ENCODE measurements at places on chromosomes 16 and 17. TPM values are rescaled to one million over a fixed set of nuclear protein-coding genes. Genes with fewer than 3 reads are reported as not detected.

DNA sequence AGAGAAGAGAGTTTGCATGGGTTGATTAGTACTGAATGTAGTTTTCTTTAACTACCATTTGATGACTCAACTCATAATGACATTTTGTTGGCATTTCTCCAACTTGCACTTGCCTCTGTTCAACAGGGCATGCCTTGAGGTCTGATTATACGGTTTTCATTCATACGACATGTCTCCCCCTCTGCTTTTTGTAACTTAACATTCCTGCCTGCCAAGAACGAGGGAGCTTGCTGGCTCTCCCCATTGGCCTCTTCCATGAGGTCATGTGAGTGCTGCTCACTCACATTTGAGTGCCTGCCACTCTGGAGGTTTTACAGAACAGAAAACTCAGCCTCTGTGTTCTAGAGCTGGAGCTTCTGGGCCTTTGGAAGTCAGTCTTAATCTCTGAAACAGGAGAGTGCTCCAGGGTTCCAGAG is 19.7 kb downstream of the MAP2K6 start:
- no peak overlapping the region for H3K4me3 ChIP-seq
- H3K27ac ChIP-seq: no peak overlapping the region
- peaks cover 4% of the 10 kb centered on the region for H3K36me3 ChIP-seq
- no peak for DNase-seq
- H3K27me3 ChIP-seq: no peaks in the 10 kb centered on the region

- no peak overlapping the region for H3K4me3 ChIP-seq
- no peaks in the 10 kb centered on the region for H3K27me3 ChIP-seq
- H3K36me3 ChIP-seq: no peaks in the 10 kb centered on the region
- DNase-seq: no peak
- H3K4me1 ChIP-seq: peaks cover 41% of the 10 kb centered on the region
- peak overlapping the region; percentile 27 for H3K27ac ChIP-seq
Observed at GRCh38 chr17:40179923-40180659, 2.8 kb downstream of the RAPGEFL1 start.

DNA sequence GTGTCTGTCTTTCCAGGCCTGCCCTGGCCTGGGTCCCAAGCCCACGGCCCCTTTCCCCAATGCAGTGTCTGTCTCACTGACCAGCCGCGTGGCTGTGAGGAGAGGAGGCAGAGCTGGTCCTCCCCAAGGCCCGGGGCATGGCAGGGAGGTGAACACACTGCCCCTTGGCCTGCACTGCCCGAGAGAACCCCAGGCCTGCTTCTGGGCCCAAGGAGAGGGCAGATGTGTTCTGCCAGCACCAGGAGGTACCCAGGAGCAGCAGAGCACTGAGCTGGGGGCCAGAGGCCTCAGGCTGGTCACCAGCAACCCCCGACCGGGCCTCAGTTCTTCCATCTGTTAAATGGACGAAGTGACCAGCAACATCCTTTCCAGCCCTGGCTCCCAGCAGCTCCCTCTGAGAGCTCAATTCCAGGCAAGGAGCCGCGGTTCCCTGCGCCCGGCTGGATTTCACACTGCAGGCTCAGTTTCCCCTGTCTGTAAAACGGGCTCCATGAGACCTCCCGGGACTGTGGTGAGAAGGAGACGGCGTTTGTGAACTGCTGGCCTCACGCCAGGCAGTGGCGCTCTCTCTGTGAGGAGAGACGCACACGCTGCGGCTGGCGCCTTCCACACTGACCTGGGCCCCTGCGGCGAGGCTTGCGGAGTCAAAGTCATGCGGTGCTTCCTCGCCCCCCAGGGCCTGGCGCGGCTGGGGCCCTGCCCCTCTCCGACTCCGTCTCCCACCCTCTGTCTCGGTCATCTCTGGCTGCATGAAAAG is 8.1 kb upstream of the ZFPM1 start:
- H3K4me3 ChIP-seq: no peak overlapping the region
- H3K27ac ChIP-seq: no peak overlapping the region
- DNase-seq: no peak
- no peaks in the 10 kb centered on the region for H3K36me3 ChIP-seq
- H3K4me1 ChIP-seq: no peaks in the 10 kb centered on the region
- H3K27me3 ChIP-seq: peaks cover 14% of the 10 kb centered on the region

The USP6 gene
- not detected for total RNA-seq

DNA sequence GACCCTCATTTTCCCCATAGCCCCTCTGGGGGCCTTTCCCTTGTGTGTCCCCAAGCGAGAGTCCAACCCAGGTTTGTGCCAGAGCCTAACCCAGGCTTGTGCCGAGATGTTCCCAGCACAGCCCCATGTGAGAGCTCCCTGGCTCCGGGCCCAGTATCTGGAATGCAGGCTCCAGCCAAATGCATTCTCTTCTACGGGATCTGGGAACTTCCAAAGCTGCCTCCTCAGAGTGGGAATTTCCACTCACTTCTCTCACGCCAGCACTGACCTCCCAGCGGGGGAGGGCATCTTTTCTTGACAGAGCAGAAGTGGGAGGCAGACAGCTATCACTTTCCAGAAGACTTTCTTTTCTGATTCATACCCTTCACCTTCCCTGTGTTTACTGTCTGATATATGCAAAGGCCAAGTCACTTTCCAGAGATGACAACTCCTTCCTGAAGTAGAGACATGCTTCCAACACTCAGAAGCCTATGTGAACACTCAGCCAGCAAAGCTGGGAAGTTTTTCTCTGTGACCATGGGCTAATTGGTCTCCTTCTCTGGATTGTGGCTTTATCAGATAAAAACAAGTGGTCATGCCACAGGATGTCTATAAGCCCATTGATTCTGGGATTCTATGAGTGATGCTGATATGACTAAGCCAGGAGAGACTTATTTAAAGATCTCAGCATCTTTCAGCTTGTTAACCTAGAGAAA is 2.5 kb upstream of the CCL2 start:
- H3K27ac ChIP-seq: peak overlapping the region; percentile 71
- no peak overlapping the region for H3K4me3 ChIP-seq
- no peaks in the 10 kb centered on the region for H3K36me3 ChIP-seq
- peaks cover 87% of the 10 kb centered on the region for H3K4me1 ChIP-seq

The SLC4A1 gene
- not detected for total RNA-seq

DNA sequence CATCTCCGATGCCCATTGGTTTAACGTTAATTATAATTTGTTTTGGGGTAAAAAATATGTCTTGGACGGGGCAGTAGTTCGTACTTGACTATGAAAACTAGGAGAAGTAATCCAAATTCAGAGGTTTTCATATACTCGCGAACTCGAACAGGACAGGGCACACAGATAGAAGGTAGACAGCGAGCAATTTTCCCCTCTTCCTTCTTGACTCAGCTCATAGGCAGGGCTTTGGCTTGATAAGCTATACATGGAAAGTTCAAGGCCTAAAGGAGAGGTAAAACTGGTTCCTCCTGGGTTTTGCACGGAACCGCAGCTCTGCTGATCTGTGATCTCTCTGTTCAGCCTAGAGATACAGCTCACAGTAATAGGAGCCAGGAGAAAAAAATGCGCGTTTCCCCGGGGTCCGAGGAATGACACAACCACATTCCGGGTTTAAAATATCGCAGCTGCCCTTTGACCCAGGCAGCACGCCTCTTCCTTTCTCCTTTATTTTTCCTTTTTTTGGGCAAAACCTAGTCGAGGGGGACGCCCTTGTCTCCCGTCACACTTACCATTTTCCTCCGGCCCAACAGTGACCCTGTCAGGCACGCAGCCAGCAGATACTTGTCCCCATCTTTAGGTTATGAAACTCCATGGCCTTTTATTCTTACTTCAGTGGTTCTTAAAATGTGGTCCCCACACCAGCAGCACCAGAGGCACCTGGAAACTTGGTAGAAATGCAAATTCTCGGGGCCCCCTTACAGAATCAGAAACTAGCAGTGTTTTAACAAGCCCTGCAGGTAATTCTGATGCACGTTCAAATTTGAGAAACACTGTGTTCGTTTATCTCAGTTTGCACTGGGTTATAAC is 1.7 kb upstream of the LASP1 start:
- DNase-seq: peak; percentile 56
- H3K27me3 ChIP-seq: no peaks in the 10 kb centered on the region
- H3K36me3 ChIP-seq: no peaks in the 10 kb centered on the region

GRCh38 chr17:18932360-18933055 is 19.5 kb upstream of the SLC5A10 start:
- DNase-seq: no peak
- no peaks in the 10 kb centered on the region for H3K36me3 ChIP-seq

DNA sequence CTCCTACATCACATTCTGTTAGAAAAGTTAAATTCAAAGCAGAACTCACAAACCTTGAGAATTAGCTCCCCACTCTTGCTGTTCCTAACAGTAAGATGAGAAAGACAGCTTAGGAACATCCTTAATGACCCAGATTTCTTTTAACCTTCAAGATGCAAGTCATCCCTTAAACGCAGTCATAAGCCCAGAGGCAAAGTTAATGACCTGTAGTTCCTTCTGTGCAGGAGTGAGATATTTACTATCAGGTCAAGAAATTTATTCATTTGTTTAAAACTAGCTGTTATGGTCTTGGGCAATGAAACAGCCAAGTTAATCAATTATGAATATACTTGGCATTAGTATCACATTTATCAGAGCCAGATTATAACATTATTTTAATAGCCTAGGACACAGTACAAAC is 37.1 kb downstream of the NXPH3 start:
- H3K27ac ChIP-seq: no peak overlapping the region
- H3K27me3 ChIP-seq: no peaks in the 10 kb centered on the region
- H3K36me3 ChIP-seq: no peaks in the 10 kb centered on the region
- H3K4me3 ChIP-seq: no peak overlapping the region

DNA sequence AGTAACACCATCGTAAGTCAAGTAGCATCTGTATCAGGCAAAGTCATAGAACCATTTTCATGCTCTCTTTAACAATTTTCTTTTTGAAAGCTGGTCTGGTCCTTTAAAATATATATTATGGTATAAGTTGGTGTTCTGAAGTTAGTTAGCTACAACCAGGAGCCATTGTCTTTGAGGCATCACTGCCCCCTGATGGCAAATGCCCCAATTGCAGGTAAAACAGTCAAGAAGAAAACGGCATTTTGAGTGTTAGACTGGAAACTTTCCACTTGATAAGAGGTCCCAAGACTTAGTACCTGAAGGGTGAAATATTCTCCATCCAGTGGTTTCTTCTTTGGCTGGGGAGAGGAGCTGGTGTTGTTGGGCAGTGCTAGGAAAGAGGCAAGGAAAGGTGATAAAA is 14.1 kb downstream of the TP53 start:
- no peaks in the 10 kb centered on the region for H3K4me1 ChIP-seq
- no peak for DNase-seq
- no peak overlapping the region for H3K4me3 ChIP-seq
- H3K36me3 ChIP-seq: peaks cover 28% of the 10 kb centered on the region
- H3K27ac ChIP-seq: no peak overlapping the region

GRCh38 chr17:18076936-18077335 is 10.8 kb upstream of the DRG2 start:
- no peaks in the 10 kb centered on the region for H3K4me1 ChIP-seq
- H3K27ac ChIP-seq: no peak overlapping the region
- no peaks in the 10 kb centered on the region for H3K36me3 ChIP-seq
- H3K27me3 ChIP-seq: no peaks in the 10 kb centered on the region
